Stimulated activated CD8-positive, alpha-beta memory T cell treated with anti-CD3 and anti-CD28 coated beads, Interleukin-4, amount 100 ng/mL, for 4 hours (primary cell): ENCODE measurements at places on chromosomes 6 and 20.

DNA sequence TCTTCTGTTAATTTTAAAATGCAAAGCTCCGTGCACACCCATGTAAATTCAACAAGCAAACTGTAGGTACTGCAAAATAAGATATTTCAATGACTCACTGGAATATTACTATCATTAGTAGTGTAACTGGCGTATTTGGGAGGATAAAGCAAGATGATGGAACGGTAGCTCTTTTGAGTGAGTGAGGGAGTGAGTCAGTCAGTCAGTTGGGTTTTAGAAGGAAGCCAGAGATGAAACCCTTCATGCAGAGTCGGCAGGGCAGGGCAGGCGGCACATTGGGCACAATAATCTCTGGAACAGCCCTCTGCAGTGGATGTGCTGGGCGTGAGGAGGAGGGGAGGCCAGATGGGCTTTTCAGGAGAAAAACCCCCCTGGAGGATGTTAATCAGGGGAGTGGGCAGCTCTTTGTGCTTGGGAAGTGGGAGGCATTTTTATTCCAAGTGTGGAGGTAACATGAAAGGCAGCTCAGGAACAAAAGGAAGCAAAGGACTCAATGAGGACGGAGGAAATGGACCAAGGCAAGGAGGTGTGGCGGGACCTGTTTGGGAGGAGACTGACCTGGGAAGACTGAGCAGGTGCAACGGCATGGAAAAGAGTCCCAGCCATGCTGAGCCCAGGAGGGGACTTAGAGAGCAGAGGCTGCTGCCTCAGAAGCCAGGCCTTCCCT is 171.2 kb downstream of the ZDHHC14 start:
- no peak for DNase-seq

DNA sequence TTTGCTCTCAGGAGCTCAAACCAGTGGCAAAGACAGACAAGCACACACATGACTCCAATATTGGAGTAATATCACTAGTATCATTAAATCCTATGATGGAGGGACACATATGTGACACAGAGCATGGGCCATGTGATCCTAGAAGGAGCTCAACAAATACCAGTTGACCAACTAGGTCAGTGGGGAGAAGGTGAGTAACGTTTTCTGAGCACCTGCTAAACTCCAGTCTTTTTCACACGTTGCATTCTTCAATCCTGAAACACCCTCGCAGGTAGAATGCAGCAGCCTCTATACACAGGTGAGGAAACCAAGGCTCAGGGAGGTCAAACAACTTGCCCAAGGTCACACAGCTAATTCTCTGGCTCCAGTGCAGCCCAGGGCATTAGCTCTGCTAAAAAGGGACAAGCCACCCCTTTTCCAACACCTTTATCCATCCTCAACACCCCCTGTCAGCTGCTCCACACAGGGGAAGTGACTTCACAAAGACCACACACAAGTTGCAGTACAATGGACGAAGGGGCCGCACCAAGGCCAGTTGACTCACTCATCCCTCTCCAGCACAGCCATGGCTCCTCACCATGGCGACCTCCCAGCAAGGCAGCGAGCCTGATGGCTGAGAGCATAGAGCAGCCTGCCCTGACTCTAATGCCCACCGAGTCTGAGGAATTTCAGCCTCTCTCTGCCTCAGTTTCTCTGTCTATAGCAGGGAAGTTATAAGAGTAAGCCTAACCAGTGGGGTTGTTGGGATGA is 4.4 kb downstream of the CAPN11 start:
- no peak for DNase-seq

DNA sequence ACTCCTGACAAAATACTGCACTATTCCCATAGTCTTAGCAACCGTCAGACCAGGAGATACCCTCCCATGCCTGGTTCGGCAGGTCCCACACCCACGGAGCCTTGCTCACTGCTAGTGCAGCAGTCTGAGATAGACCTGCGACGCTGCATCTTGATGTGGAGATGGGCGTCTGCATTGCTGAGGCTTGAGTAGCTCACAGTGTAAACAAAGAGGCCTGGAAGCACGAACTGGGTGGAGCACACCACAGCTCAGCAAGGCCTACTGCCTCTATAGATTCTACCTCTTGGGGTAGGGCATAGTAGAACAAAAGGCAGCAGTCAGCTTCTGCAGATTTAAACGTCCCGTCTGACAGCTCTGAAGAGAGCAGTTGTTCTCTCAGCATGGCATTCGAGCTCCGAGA is 25.4 kb downstream of the TMEM244 start:
- no peak for DNase-seq

DNA sequence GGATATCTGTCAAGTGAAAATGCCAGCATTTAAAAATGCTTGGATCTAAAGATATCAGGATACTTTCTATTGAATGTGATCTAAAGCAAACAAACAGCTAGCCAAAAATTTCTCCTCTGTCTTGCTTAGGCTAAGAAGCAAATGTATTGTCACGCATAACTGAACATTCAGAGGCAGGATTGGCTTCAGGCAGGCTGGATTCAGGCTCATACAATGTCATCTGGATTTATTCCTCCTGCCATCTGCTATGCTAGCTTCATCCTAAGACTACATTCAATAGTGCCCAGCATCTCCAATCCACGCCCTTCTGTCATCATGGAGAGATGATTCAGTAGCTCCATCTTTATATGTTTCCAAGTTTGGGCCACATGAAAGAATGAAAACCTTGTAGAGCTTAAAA is 27.1 kb downstream of the PFDN4 start:
- no peak for DNase-seq

GRCh38 chr20:19628570-19629134 is 129.4 kb upstream of the RIN2 start:
- no peak for DNase-seq

GRCh38 chr20:23167431-23167830 is 81.3 kb upstream of the CD93 start:
- DNase-seq: no peak

DNA sequence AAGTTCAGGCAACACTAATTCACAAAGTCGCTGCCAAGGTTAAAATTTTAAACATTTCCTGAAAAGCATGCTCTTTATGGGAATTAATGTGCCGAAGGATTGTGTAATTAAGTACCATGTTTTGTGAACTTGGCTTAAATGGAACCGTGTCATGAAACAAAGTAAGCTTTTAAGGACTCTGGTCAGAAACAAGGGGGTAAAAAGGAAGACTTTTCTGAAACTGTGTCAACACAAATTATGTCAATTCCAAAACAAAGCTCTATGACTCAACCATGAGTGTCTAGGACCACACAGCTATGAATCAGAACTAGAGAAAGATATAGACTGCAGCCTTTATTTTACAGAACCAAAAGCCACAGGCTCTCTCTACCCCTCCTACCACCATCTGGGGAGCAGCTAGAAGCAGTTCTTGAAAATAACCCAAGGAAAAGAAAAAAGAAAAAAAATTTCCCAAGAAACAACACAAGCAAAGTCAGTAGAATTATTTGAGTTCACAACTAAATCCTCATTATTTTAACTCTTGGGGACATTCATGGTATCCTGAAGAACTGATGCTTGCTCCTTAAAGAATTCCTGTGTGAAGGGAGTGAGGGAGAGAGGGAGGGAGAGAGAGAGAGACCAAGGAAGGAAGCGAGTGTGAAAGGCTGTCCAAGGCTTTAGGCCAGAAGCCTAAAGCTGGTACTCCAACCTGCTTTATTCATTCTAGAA is 81.9 kb downstream of the ZMYND8 start:
- peak; percentile 12 for DNase-seq

- no peak for DNase-seq
Measured at GRCh38 chr6:36979347-36979742, 6.7 kb downstream of the MTCH1 start.

DNA sequence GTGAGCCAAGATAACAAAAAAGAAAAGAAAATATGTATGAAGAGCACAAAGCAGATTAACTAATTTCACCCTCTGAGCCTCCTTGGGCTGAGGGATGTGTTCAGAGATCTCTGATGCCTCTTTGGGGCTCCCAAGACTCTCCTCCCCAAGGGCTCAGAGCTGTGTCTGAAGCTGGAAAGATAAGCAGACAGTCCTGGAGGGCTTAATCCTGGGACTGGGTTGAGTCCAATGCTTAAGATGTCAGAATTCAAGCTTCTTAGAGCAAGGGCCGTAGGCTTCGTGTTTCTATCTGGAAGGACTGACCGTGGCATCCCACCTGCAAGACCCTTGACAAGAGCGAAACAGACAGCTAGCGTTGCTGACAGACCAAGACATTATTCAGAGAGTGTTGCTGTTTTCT is 229.0 kb downstream of the ZMYND8 start:
- DNase-seq: no peak

GRCh38 chr6:84467296-84467695 is 239.9 kb upstream of the CEP162 start:
- no peak for DNase-seq

- DNase-seq: no peak
Measured at GRCh38 chr20:39909447-39909846, 779.6 kb downstream of the MAFB start.

- no peak for DNase-seq
Measured at GRCh38 chr6:143253586-143253985, 192.9 kb downstream of the AIG1 start.

GRCh38 chr6:29708432-29709179 is 14.6 kb upstream of the HLA-F start:
- no peak for DNase-seq

DNA sequence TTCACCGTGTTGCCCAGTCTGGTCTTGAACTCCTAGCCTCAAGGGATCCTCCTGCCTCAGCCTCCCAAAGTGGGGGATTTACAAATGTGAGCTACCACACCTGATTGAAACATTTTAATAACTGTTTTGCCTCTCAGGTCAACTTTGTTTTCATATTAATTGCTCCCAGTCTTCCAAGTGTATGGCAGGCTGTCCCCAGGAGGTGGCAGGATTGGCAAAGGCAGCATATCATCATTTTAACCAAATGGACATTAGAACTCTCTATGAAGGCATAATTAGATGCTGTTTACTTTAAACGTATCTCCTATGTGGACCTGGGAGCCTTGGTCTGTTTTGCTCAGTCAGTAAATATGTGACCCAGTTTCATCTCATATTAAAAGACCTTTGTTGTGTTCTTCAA is 59.2 kb upstream of the CSE1L start:
- no peak for DNase-seq

- no peak for DNase-seq
Measured at GRCh38 chr6:89243331-89243629, 26.1 kb upstream of the GABRR1 start.

GRCh38 chr6:7138921-7139358 is 31.2 kb downstream of the RREB1 start:
- no peak for DNase-seq

GRCh38 chr6:144845186-144845585 is 560.1 kb downstream of the UTRN start:
- DNase-seq: no peak

DNA sequence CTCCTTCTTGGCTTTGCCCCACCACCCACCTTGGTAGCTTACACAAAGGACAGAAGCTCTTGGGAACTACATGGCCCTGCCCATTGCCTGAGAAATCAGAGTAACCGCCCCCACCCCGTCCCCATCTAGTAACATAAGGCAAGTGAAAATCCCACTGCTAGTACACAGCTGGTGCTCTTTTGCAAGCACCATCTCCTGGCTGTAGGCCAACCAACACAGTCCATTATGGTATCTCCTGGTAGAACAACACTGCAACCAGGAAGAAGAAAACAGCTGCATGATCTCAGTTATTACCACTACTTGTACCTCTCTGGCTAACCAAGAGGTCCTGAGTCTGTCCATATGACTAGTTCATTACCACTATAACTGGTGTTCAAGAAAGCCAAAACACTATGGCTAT is 841.1 kb upstream of the MANEA start:
- DNase-seq: no peak

DNA sequence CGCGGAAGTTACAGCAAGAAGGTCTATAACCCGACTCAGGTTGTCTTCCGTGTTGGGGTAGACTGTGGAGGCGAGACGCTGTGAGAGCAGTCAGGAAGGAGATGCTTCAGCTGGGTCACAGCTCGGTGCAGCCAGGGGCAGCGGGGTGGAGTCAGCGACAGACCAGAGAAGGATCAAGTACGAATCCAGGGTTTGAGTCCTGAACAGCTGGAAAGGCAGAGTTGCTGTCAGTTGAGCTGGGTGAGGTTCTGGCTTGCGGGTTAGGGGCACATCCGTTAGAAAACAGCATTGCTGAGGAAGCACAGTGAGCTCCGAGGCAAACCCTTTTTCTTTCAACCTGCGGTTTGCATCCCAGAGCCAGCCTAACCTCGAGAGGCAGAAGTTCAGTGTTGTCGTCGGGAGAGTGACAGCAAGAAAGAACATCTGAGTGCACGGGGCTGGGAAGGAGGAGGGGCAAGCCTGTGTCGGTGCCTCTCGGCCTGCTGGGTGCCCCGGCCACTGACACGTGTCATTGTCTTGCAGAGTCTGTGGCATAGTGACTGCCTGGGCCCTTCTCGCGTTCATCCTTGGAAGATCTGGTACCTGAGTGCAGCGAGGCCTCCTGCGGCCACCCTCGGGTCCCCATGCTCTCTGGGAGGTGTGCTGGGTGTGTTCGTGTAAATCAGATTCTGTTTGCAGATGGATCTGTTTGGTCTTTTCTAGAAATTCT is 20.0 kb downstream of the PNLDC1 start:
- no peak for DNase-seq

DNA sequence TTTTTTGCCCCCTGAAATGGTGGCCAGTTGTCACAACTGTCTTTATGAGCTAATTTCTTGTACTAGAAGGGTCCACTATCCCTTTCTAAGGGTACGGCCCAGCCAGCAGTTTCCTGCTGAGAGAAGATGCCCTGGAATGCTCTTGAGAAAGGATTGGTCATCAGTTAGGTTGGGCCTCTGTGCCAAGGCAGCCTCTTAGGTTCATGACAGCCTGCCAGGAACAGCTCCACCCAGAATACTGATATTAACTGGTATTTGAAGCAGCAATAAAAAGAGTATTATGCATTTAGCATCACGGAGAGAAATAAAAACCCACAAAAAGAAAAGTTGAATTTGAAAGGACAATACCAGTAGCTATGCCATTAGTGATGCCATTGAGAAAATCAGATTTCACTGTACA is 9.0 kb upstream of the HINT3 start:
- no peak for DNase-seq

DNA sequence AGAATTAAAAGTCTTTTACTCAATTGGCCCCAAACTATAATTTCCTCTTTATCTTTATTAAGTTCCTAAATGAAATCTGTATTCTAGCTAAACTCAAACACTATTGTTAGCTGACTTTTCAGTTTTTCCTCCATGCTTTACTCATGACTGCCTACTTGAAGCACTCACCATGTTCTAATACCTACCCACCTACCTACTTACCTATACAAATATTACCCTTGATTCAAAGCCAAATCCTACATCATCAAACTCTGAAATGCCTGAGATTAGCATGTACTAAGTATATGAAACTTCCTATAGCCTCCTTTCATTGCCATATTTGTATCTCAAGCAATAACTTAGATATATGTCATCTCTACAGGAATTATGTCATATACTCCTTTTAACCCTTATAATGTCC is 259.7 kb downstream of the HDGFL1 start:
- DNase-seq: no peak

GRCh38 chr6:168447282-168447681 is 6.3 kb downstream of the SMOC2 start:
- DNase-seq: no peak
